ENCODE measurements at places on chromosomes 1 and 21.

- no peak for DNase-seq
Measured at GRCh38 chr1:87565861-87566260, 237.2 kb downstream of the LMO4 start.

- no peak for DNase-seq
Measured at GRCh38 chr1:12080773-12081556, 17.9 kb downstream of the TNFRSF8 start.

GRCh38 chr1:212166244-212166643 is 119.0 kb upstream of the PPP2R5A start:
- no peak for DNase-seq

DNA sequence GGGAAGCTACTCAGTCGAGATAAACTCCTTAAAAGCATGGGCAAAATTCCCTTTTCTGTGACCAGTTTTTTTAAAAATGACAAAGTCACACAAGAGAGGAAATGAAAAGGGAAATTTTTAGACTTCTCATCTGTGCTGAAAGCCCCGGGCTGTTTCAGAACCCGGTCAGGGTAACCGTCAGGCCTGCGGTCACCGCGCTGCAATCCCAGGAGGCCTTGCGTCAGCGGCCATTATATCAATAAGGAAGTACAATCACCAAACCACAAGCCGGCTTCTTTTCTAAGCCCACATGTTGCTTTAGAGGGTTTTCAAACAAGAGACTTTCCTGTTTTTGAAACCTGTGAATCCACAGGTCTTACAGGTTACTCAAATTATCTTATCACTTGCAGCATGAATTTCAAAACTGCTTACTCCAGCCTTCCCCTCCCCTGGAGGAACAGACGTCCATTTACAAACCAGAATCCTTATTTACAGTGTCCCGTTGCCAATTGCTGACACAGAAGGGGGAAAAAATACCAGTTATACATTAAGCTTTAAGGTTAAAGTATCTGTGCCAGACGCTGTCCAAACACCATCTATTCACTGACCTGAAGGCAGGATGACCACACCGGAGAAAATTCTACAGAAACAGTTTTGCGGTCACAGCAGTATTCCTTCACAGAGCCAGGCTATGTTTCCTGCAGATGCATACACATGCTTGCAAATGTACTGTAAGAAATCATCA is 165.3 kb downstream of the TOMM20 start:
- no peak for DNase-seq

GRCh38 chr1:163813251-163813650 is 491.5 kb downstream of the NUF2 start:
- DNase-seq = no peak

- no peak for DNase-seq
Measured at GRCh38 chr1:223417444-223417843, 24.2 kb downstream of the CCDC185 start.

DNA sequence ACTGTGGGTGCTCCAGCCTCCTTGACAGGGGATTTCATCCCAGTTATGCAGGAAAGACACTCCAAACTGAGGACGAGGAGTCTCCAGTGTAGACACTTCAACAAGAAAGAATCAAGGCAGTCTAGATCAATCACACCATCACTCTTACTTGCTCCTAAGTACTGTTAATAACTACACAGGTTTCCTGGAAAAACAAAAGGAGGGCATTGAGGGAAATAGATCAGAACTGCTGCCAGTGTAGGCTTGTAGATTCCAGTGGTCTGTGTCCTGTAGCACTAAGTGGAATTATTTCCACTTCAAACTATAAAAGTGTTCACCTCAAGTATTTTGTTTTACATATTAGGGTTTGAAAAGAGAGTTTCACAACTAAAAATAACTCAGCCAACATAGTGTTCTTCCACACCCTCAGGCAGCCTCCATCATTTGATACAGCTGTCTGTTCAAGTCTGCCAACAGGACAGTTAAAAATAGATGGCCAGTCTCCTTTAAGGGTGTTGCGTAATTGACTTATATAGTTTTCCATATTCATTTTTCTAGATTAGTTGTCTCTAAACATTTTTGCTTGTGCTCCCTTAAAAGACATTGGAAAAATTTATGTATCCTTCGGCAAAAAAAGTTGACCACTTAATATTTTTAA is 32.0 kb upstream of the AGL start:
- no peak for DNase-seq

DNA sequence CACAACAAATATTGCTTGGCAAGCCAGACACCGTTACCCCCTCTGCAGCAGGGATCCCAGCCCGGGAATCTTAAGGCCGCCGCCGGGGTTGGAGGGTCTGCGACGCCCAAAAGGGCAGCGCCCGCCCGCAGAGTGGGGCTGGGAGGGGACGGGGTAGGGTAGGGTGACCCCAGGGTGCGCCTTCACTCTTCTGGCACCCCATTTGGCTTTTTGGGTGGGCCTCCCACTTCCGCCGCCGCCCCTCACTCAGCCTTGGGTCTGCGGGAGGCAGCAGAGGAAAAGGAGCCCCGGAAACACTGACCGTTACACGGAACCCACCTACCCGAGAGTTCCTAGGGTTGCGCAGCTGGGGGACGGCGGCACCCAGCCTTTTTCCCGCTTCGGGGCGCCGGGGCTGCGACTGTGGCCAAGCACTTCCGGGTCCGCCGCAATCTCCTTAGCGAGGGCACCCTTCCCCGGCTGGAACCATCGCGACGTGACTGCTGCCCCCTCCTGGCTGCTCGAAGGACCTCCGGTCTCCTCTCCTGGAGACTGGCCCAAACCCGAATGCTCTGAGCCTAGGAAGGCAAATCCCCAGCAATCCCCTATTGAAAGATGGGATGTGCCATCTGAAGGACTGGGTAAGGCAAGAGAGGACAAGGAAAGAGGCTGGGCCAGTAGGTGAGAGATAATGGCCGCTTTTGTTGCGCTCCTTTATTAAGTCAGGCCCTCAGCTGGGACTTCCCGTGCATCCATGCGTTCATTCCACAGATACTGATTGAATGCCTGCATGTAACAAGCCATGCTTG is at the start of gene PIGC:
PIGC (minus strand) TSS at position 404 of the 788 bp plus-strand sequence. CDS start 1,447 bp downstream, outside the sequence.
- DNase-seq = no peak

GRCh38 chr1:101128211-101128727 is 102.7 kb upstream of the DPH5 start:
- no peak for DNase-seq

DNA sequence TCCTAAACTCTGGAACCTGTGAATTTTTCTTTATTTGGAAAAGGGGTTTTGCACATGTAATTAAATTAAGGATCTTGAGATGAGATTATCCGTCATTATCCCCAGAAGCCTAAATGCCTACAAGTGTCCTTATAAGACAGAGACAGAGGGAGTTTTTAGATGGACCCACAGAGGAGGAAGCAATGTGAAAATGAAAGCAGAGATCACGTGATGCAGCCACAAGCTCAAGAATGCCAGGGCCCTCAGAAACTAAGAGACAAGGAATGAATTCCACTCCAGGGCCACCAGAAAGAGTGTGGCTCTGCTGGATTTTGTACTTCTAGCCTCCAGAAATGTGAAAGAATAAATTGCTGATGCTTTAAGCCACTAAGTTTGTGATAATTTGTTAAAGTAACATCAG is 183.6 kb upstream of the UBE2U start:
- no peak for DNase-seq

Data from cortex of kidney (tissue), 1 donor.